RKO (cell line): ENCODE measurements at places on chromosomes 3 and 15.

DNA sequence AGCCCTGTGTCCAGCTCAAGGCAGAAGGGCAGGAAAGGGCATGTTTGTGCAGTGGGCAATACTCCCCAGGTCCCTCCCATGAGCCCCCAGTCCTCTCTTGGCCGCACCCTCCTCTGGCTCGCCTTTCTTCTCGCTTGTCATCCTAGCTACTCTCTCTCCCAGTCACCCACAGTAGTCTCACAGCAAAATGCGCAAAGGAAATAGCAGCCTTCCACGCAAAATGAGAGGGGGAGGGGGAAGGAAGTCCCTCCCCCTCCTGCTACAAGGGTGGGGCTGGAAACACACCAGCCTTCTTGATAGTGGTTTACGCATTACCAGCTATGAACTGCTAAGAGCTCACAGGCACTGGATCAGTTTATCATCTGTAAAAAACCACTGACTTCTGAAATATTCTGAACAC is 83.8 kb downstream of the GADL1 start:
- no peak for DNase-seq

- DNase-seq: peak; percentile 16
These were observed 187.2 kb downstream of the SHQ1 start for GRCh38 chr3:72661115-72661457.

- no peak for DNase-seq
These were observed 14.2 kb downstream of the DUOX1 start for GRCh38 chr15:45143946-45144345.

GRCh38 chr3:166013073-166013679 is 176.0 kb upstream of the BCHE start:
- DNase-seq: peak; percentile 61

GRCh38 chr15:78550815-78551214 is 10.6 kb downstream of the PSMA4 start:
- DNase-seq: no peak

DNA sequence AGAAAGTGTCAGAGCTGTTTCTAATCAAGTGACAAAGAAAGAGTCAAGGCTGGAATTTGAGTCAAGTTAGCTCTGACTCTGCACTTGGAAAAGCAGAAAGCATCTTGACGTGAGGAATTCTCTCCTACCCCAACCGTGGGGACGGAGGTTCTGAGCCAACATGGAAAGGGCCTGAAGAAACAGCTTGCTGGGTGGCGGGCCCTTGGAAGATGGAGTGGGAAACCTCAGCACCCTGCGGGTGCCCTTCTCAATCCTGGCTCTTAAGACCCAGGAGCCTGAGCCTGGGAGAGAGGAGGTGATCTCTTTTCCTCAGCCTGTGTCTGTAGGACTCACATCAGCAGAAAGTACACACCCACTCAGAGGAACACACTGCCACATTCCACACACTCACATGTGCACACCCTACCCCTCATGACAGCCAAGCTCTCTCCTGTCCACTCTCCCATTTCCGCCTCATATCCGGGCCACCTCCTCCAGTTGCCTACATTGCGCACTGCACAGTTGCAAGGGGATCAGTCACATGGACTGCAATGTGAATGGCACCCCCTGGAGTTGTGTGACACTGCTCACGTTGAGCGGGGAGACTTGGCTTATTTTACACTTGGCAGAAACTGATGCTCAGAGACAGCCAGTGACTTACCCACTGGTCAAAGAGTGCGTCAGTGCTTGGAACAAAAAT is 101.5 kb upstream of the SLC6A6 start:
- no peak for DNase-seq

GRCh38 chr3:172073262-172073915 is 34.0 kb downstream of the FNDC3B start:
- DNase-seq: no peak

DNA sequence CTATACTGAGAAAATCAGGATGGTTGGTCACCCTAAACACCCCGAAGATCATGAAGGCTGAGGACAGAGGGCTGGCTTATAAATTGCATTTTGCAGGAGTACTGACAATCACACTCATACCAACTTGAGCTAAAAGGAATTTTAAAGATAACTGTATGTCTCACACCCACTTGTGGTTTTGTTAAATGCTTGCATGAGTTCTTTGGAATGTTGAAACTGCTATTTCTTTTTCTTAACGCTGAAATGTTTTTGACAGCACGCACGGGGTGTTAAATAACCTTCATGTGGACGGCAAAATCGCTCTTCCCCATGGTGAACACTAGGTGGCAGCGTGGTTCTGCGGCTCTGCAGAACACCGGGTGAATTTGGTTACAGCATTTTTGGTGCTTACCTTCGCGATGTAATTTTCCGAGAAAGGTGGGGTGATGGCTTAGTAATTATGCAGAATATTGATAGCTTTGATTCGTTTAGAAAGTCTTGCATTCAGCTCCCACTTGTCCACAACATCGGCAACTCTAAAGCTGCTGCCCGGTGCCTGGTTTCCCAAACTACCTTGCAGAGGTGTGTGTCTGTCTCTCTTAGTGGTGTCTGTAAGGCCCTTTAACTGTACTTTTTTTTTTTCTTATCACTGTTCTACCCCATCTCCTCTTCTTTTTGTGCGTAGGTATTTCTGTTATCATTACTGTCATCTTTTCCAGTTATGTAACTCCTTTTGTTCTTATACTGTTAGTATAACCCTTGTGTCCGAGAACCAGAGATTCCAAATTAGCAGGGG is 51.7 kb downstream of the ARNT2 start:
- DNase-seq: peak; percentile 76

- no peak for DNase-seq
These were observed 95.1 kb upstream of the MELTF start for GRCh38 chr3:197124713-197125112.

GRCh38 chr15:101511717-101512116 is 22.2 kb upstream of the PCSK6 start:
- DNase-seq: no peak
